ENCODE measurements at places on chromosomes 12 and 14. TPM values are rescaled to one million over a fixed set of nuclear protein-coding genes. Genes with fewer than 3 reads are reported as not detected.

- no peak for DNase-seq
Observed at GRCh38 chr12:131555197-131555846, 155.6 kb upstream of the SFSWAP start.

DNA sequence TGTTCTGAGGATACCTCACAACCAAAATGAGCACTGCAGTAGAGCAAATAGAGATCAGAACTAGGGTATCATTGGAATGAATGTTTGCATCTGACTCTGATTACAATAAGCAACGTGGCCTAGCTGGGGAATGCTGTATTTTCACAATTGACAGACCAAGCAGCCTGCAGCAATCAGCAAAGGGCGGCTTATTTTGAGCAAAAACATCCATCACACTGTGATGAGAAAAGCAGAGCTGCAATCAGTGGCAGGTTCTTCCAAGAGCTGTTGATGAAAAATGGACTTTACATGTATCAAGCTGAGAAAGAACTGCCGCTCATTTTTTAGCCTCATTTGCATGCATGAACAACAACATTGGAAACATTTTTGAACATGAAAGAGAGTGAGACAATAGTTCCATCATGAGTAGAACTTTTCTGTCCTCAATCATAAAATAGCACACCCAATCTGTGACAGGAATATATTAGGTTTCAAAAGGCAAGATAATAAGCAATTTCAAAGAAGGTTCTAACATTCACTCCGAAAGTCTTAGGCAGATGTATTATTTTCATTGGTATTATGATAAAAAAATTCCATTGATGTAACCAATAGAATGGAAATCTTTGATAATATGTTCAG lies 249.7 kb upstream of the FBXO33 start:
- DNase-seq, result no peak

GRCh38 chr12:82659343-82660207 lies 27.1 kb upstream of the TMTC2 start:
- no peak for DNase-seq

- DNase-seq, result no peak
Observed at GRCh38 chr14:56885825-56886224, 75.5 kb upstream of the OTX2 start.

GRCh38 chr12:5428332-5429221 lies 3.3 kb upstream of the NTF3 start:
- DNase-seq, result no peak

The CCDC177 gene
- not detected for polyA plus RNA-seq
